ENCODE measurements at places on chromosomes 12 and 14.

GRCh38 chr12:62966990-62967506 lies 32.1 kb upstream of the PPM1H start:
- DNase-seq: no peak

DNA sequence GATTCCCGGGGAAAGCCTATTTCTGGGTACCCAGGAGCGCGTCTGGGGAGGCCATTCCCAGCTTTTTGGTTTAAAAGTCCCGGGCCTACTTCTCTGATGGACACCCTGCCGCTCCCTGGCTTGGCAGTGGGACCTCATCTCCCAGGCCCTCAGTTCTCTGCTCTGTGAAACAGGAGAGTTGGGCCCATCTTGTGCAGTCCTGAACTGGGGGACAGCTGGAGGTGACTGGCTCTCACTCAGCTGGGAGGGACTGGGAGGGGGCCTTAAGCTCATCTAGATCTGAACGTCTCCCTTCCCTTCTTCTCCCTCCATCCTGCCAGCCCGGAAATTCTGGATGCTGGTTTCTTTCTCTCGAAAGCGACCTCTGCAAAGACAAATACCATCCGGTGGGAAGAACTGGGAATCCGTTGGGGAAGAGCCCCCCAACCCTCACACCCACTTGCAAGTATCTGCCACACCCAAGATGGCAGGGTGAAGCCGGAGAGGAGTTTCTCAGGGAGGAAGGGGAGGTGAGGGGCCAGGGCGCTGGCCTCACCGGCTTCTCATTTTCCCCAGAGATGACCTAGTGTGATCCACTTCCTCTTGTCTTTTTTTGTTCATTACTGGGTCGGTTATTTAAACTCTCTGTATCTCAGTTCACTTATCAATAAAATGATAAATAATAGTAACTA lies 1.4 kb downstream of the RIN3 start:
- no peak for DNase-seq

- no peak for DNase-seq
Observed at GRCh38 chr12:103441437-103442181, 54.2 kb downstream of the C12orf42 start.

- DNase-seq: no peak
Observed at GRCh38 chr12:67515679-67516340, 132.7 kb upstream of the DYRK2 start.

- DNase-seq: no peak
Observed at GRCh38 chr12:125222876-125223275, 157.6 kb downstream of the AACS start.

DNA sequence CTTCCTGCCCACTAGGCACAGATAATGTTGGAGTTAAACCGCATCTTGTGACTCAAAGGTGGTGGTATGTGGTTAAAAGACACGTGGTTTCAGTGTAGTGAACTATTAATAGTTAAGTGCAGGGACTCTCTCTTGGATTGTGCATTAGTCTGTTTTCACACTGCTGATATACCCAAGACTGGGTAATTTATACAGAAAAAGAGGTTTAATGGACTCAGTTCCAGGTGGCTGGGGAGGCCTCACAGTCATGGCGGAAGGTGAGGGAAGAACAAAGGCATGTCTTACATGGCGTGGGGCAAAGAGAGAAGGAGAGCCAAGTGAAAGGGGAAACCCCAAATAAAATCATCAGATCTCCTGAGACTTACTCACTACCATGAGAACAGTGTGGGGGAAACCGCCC lies 362.3 kb downstream of the GLT1D1 start:
- DNase-seq: no peak

DNA sequence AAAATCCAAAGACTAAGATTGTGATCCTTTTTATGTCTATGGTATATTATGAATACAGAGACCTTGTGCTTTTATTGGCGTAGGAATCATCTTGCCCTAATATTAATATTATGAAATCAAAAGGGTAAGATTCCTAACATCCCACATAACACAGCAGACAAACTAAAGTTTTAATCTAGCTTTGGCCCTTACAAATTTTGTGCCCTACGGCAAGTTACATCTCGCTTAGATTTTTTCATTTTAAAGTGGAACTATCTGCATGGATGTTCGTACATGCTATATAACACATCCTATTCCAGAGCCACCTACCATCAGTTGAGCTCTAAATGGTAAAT lies 217 bp upstream of the SMIM10L1 start:
- no peak for DNase-seq

DNA sequence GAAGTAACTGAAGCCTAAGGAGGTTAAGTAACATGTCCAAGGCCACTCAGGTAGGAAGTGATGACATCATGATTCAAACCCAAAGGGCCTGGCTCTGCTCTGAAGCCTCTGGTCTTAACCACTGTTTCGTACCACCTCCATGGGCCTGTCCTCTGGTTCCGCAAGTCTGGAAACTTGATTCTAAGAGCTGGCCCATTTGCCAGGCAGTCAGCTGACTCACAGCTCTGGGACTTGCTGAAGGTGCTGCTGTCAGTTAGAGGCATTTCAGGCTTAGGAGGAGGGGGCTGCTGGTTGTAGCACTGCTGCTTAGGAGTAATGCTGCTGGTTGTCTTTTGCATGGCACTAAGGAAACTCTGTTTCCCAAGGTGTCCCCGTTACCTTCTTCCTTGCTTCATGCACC lies 7.9 kb downstream of the NRXN3 start:
- DNase-seq: no peak

DNA sequence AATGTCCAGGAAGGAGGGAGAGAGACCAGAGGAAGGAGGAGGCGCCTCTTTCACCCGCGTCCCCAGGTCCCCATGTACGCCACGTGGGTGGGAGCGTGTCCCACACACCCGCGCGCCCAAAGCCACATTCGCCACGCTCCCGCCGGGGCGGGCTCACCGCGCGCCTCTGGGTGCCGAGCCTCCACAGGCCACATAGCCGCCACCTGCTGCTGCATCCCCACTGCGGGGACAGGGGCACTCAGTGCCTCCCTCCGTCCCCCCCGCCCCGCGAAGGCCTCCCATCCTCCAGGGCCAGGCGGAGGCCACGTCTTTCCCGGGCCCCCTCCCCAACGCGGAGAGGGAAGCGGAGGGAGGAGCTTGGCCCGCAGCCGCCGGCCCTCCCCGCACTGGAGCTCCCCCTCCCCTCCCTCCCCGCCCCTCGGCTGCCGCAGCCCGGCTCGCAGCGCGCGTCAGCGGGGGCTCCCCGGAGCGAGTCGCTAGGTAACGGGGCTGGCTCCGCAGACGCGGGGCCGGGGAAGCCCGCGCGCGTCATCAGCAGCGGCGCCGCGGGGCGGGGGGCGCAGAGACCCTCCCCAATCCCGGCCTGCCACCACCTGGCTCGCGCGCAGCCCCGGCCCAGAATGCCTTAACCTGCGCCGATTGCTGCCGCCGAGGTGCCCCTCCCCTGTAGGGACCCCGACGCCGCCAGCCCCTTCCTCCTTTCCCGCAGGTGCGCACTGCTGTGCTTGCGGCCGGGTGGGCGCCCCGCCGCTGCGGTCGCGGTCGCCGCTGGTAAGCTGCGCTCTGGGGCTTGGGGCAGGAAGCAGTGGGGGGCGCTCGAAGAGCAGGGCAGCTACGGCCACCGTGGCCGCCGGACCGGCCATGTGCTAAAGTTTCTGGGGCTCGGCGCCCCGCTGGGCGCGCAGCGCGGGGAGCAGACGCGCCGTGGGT lies 536 bp upstream of the TUNAR start:
- DNase-seq: no peak

DNA sequence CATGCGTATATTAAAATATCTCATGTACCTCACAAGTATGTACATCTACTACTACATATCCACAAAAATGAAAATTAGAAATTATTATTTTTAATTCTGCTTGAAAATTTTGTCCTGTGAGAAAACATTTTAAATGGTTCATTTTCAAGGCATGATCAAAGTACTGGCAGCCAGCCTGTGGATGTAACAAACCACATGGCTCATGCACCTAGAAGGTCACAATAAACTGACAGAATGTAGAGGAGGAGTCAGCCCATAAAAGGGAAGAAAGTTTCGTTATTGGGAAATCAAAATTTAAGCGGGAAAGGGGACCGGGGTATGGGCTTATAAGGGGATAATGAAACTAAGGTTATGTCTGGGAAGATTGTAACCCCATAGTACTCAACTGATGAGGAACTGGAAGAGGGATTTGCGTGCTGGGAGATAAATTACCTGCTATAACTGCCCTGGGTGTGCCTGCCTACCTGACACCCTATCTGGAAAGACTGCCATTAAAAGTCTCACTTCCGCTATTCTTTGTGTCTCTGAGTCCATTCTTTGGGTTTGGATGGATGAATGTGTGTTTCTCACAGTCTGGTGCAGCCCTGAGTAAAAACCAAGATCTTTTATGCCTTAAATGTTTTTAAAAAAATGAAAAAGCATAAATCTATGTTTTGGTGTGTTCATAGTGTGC lies 62.2 kb upstream of the PCED1B start:
- no peak for DNase-seq

GRCh38 chr12:52561880-52562449 lies 9.0 kb upstream of the KRT71 start:
- DNase-seq: no peak

- DNase-seq: no peak
Observed at GRCh38 chr14:101501858-101502615, 59.3 kb upstream of the DIO3 start.

DNA sequence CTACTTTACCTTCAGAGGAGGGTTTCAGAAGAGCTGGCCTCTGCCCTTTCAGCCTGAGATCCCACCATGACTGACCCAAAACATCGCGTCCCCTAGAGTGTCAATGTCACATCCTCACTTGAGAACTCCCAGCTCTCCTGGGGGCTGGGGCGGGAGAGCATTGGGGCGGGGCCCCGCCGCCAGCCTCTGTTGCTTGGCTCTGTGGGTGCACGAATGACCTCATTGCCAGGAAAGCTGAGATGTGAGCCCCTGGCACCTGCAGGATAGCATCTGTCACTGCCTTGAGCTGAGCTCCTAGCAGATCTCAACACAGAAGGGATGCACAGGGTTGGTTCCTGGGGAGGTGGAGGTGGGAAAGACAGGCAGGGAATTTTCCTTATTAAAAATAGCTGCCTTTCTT lies 20.6 kb upstream of the MYL2 start:
- no peak for DNase-seq

DNA sequence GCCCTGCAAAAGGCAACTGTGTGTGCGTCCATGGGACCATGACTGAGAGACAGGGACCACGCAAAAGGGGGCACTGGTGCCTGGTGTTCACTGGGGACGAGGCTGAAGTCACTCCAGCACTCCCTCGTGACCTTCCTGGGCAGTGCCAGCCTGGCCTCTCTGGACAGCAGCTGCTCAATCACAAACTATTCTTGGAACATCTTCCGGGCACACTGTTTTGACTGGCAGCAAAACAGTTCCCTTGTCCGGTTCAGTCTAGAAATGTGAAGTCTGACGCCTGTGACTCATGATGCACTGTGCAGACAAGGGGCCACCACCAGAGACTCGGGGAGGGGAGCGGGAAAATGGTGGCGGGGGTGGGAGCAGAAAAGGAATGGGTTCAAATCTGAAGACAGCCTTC lies 20.8 kb downstream of the SNRNP35 start:
- DNase-seq: no peak

DNA sequence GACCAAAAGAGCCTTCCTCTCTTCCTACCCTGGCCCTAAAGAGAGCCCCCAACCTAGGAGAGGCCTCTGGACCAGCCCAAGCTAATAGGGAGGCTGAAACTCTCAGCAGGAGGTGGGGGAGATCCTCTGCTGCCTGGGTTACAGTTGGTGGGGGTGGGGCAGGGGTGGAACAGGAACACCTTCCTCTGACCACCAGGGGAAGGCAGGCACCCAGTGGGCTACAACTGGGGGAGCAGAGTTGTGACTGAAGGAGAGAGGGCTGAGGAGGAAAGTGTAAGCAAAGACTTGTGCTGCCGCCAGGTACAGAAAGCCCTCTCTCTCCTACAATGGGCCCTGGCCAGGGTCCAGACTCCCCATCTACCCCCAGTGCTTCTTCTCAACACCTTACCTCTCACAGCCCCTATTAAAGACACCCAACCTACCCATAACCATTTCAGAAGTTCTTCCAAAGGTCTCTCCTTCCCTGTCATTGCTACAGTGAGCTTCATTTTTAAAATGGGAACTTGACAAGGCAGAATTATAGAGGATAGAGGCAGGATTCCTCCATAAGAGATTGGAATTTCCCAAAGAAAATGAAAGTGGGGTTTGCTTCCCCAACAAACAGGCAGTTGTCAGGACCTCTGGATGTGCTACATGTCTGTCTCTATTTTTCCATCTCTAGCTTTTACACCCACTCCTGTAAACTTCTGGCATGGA lies 1.4 kb downstream of the MYO1A start:
- no peak for DNase-seq

- DNase-seq: no peak
Observed at GRCh38 chr12:80293347-80293746, 150.7 kb upstream of the PTPRQ start.

GRCh38 chr14:65261946-65262345 lies 150.6 kb upstream of the FUT8 start:
- no peak for DNase-seq

DNA sequence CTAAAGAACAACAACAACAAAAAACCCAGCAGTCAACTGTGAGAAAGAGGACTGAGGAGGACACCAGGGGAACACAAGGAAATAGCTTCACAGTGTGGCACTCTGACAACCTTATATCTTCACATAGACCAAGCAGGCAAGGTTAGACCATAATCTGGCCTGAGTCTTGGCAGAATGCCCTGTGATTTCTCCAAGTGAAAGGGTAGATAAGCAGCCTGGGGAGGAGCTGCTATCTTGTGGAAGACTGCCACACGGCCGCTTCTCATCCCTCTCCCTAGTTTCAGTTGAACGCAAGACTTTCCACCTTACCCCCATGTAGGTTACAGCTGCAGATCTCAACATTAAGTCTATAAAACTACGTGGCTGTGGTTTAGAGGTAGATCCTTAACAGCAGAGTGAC lies 3.7 kb downstream of the SLC25A21 start:
- peak; percentile 95 for DNase-seq

DNA sequence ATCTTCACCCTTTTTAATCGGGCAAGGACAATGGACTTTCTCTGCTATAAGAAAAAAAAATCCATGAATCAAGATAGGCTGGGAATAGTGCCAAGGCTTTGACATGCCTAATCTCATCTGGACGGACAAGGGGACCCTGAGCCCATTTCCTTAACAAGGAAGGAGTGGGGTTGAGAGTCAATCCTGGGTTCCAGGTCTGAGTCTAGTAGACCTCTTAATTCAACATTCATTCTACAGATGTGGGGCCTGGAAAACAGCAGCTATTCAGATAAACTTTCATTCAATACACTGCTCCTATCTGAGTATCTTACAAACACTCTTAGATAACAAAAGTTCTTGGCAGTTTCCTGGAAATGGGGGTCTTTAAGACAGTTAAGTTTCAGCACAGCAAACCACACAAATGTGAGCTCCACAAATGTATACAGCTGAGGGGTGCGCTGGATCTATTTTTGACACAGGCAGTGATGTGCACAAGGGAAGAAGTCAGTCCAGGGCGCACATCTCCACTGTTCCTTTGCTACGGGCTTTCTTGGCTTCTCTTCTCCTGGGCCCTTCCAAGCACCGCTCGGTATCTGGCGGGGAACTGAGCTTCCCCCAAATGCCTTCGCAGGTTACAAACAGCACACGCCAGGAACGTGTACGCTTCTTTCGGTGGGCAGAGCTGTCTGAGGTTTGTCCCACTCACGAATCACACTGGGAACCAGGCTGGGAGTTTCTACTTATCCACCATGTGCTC lies 82.2 kb upstream of the GPR68 start:
- no peak for DNase-seq
